HTR-8/SVneo (cell line): ENCODE measurements at places on chromosomes 12 and 14.
A peak's percentile ranks its signal among the peaks of the same experiment; 100 is the strongest.

DNA sequence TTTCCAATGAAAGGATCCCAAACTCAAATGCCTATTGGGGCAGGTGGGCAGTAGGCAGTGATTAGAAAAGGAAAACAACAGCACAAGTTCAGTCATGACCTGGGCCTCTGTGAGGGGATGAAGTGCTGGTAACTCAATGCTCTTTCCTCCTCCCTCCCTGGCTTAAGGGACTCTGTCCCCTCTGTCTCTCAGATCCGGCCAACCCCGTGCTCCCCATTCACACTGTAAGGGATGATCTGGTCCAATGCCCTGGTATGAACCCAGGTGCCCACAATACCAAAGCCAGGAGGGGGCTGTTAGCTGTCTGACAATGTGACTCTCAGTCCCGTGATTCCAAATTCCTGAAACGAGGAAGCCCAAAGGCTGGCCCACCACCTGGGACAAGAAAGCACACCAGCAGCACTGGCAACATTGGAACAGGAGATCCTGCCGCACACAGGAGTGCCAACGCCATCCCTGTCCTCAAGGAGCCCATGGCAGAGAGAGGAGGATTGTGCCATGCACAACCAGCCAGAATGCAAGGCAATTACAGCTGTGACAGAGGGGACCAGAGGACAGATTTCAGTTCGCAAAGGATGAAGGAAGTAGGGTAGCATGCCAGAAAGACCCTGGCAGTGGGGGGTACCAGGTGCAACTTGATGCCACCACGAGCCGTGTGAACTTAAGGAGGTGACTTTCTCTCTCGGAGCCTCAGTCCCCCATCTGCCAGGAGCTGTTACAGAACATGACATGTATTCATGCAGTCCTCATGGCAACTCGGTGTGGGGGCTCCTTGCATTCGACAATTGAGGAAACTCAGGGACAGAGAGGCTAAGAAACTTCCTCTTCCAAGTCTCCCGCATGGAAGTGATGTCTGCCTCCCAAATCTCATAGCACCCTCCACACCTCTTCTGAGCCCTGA, 37.6 kb downstream of the SERPINA3 start:
- DNase-seq = no peak

DNA sequence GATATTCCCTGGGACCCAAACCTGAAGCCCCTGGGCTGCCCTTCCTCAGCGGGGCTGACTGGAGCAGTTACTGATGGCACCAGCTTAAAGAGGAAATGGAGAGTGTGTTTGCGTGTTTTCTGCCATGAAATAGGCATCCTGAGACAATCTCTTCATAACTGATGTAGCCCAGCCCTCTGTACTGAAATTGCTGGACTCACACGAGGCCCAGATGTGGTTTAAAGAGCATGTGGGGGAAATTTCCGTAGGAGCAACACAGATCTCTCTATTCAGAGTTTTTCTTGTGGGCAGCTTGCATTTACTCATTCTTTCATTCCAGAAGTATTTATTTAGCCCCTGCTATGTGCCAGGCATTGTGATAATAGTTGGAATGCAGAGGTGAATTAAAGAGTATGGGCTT, 782.1 kb upstream of the TBX3 start:
- no peak for DNase-seq

GRCh38 chr12:59056966-59057365, 136.7 kb upstream of the LRIG3 start:
- DNase-seq = no peak

GRCh38 chr14:104852280-104852663, 12.8 kb upstream of the CEP170B start:
- no peak for DNase-seq

- no peak for DNase-seq
These were observed 27.4 kb upstream of the CAMKK2 start for GRCh38 chr12:121323908-121324307.

- DNase-seq = no peak
These were observed 164.5 kb downstream of the KIF26A start for GRCh38 chr14:104302794-104303405.

DNA sequence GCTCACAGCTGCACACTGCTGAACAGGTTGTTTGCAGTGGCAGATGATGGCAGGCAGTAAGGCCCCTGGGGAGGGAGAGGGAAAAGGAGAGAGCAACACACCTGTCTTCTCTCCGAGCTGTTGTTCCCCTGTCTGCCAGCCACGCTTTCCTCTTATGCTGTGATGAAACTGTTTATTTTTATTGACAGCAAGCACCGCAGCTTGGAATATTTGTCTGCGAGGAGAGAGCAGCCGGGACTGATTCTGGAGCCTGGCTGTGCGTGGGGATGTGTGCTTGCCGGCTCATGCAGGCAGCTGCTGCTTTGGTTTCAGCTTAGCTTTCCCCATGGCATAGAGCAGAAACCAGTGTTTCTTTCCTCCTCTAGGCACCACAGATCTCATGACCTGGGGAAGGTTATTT, 58.7 kb upstream of the KCNA5 start:
- no peak for DNase-seq

DNA sequence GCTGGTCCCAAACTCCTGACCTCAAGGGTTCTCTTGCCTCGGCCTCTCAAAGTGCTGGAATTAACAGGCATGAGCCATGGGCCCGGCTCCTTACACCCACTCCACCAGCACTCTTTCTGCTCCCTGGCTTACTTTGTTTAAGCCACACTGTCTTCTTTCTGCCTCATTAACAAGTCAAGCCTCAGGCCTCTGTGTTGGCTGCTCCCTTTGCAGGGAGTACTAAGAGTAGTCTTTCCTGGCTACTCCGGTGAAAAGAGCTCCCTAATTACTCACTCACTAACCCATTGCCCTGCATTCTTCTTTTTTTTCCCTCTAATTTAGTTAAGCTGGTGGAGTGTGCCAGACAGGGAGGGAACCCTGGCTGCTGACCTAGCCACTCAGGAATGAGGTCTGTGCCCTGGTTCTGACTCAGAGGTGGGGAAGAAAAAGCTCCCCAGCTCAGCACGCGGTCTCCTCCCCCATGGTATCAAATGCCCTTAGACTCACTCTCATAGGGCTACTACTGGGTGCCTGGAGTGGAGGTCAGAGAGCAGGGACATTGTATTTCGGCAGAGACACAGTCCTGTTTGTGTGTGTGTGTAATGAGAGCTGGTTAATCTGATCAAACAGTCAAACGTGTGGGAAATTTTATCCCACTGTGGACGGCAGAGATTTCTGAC, 19.8 kb downstream of the GALNT6 start:
- DNase-seq = peak; percentile 92

DNA sequence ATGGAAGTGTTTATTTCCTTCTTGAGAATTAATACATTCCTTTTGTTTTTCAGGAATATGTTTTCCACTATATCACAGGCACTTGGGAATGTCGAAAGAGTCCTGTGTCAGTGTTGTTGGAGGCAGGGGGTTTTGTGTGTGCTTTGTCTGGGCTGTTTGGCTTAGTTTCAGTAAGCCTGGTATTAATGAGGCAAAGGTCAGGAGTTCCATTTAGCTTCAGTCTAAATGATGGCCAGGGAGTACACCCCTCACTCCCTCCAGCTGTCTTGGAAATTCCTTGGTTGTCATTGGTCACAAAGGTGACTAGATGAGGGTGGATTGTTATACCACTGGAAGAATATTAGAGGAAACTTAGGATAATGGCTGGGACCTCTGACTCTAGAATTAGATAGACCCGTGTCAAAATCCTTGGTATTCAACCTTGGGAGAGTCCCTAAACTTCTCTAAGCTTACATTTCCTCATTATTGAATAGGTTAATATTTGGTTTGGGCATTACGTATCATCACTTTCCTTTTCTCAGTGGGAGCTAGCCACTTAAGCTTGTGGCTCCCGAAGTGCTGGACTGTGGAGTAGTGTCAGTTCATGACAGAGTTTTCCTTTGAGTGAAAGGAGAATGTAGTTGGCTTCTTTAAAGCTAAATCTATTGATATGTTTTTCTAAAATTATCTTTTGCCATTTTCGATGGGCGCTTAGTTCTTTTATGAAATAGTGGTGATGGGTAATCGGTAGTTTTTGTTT, 5.2 kb downstream of the FRS2 start:
- DNase-seq = no peak

DNA sequence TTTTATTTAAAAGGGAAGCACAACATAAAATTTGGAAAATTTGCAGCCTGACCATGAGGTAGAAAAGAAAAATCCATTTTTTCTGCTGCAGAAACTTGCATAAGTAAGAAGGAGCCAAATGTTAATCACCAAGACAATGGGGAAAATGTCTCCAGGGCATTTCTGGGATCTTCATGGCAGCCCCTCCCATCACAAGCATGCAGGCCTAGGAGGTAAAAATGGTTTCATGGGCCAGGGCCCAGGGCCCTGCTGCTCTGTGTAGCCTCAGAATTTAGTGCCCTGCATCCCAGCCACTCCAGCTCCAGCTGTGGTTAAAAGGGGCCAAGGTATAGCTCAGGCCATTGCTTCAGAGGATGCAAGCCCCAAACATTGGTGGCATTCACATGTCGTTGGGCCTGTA, 735.6 kb downstream of the GALC start:
- no peak for DNase-seq

GRCh38 chr14:70567791-70568190, 32.7 kb downstream of the MED6 start:
- peak; percentile 48 for DNase-seq

GRCh38 chr14:104800015-104800770, 708 bp upstream of the ZBTB42 start:
- peak; percentile 63 for DNase-seq

- DNase-seq = no peak
These were observed 1093.4 kb upstream of the FLRT2 start for GRCh38 chr14:84436528-84436927.

- no peak for DNase-seq
These were observed 18.6 kb downstream of the TSPAN8 start for GRCh38 chr12:71139153-71139735.

GRCh38 chr12:122031342-122032216, 9.9 kb downstream of the BCL7A start:
- peak; percentile 67 for DNase-seq

- no peak for DNase-seq
These were observed 526.6 kb upstream of the CCDC196 start for GRCh38 chr14:65959563-65960024.

DNA sequence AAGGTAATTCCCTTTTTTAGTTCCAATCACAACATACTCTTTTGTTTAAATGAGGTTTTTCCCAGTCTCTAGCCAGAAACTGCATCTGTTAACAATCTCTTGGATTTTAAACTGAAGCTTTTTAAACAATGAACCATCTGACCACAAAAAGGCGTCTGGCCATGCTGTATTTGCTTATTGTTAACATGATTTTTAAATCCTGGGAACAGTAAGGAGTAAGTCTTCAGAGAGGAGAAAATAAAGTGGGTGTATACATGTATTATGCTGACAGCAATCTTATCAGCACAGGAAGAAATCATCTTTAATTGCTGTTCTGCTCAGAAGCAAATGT, 106.2 kb downstream of the DAAM1 start:
- DNase-seq = no peak

DNA sequence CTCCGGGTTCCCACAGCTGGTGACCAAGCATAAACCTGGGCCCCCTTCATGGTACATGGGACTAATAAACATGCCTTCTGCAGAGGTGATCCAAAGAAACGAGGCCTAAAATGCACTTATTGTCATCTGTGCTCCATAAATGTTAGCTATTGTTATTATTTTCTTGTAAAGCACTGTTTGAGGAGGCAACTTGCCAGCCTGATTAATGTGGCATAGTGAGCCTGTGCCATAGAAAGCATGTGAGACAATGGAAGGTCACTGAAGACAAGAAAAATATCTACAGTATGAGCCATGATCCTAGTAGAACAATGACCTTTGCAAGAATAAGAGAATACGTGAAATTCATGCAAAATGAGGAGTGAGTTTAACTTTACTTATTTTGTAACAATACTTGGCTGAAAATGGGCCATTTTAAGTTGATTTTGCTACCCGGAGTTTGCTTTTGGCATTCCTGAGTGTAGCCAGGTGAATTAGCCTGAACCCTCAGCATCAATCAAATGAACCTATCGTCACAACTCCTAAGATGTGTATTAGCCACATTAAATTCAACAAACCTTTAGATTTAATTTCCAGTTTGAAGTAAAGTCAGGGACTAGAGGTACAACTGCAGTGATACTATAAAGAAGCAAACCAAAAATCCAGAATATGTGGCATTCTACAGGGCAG, 52.2 kb downstream of the CPM start:
- DNase-seq = no peak

DNA sequence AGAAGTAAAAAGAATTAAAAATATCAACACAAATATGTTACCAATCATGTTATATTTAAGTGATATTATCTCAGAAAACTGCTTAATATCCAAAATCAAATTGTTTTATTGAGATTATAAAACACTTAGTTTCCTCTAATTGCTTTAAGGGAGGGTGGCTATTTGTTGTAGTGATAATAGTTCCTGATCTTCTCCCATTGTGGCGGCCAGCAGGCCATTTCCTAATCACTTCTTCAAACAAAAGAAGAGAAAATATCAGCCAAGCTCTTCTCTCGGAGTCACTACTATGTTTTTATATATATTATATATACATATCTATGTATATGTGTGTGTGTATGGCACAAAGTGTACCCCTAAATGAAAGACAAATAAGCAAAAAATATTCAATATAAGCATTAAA, 31.5 kb downstream of the ERO1A start:
- no peak for DNase-seq

- no peak for DNase-seq
These were observed 8.4 kb downstream of the NPAS3 start for GRCh38 chr14:32947081-32947480.

- DNase-seq = peak; percentile 41
These were observed 17.0 kb downstream of the NFYB start for GRCh38 chr12:104121001-104121400.

GRCh38 chr12:124640056-124640455, 72.6 kb upstream of the NCOR2 start:
- peak; percentile 36 for DNase-seq

GRCh38 chr12:84757978-84758377, 154.6 kb downstream of the SLC6A15 start:
- DNase-seq = no peak

GRCh38 chr12:15982921-15983320, 71.8 kb downstream of the DERA start:
- DNase-seq = no peak

GRCh38 chr14:93005838-93006237, 82.9 kb downstream of the CHGA start:
- DNase-seq = no peak

- no peak for DNase-seq
These were observed 17.3 kb upstream of the RFLNA start for GRCh38 chr12:124277394-124278241.

DNA sequence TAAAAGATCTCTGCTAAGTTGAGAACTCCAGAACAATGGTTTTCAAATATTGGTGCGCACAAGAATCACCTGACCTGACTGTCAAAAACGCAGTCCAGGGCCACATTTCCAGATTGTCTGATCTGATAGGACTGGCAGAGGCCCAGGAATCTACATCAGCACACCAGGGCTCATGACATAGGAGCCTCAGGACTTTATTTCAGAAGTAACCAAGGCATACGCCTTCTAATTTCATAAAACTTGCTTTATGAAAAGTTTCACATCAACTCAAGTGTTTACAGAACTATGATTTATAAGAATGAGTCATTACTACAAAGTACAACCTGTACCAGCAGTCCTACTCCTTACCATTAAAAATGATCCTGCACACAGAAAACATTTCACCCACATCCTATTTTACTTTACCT, 47.7 kb upstream of the PTPRO start:
- DNase-seq = no peak

GRCh38 chr12:114747012-114747858, 63.3 kb upstream of the TBX3 start:
- no peak for DNase-seq

GRCh38 chr12:4286228-4286627, 12.7 kb downstream of the CCND2 start:
- no peak for DNase-seq

GRCh38 chr12:19158923-19159322, 29.4 kb downstream of the PLEKHA5 start:
- no peak for DNase-seq
